Muscle of leg (tissue), 16 donors: ENCODE measurements at places on chromosomes 16 and 17.

DNA sequence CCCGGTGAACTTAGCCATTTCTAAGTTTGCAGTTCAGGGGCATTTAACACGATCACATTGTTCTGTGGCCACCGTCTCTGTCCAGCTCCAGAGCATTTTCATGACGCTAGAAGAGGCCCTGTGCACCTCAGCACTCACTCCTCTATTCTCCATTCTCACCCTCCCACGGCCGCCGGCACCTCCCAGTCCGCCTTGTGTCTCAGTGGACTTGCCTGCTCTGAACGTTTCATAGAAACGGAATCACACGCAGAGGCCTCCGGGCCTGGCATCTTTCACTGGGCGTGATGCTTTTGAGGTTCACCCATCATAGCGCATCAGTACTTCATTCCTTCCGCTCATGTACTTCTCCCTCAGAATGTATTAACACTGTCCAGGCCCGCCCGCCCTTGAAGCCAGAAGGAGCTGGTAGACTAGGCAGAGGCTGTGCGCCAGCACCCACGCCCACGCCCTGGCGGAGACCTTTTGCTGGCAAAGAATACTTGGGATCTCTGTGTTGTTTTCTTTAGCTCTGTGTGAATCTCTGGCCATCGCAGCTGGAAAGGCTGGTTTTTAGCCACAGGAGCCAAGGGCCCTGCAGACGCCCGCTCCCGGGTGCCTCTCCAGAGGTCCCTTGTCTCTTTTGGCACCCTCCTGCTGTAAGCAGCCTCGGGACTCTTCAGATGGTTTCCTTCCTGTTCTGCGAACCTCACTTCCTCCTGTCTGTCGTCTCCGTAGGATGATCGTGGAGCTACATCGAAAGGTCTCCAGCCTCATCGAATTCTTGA, 23.4 kb upstream of the JPT2 start:
- H3K27me3 ChIP-seq, result no peaks in the 10 kb centered on the region
- no peak overlapping the region for H3K27ac ChIP-seq
- no peak for DNase-seq
- no peak overlapping the region for H3K4me3 ChIP-seq
- no peaks in the 10 kb centered on the region for H3K4me1 ChIP-seq

DNA sequence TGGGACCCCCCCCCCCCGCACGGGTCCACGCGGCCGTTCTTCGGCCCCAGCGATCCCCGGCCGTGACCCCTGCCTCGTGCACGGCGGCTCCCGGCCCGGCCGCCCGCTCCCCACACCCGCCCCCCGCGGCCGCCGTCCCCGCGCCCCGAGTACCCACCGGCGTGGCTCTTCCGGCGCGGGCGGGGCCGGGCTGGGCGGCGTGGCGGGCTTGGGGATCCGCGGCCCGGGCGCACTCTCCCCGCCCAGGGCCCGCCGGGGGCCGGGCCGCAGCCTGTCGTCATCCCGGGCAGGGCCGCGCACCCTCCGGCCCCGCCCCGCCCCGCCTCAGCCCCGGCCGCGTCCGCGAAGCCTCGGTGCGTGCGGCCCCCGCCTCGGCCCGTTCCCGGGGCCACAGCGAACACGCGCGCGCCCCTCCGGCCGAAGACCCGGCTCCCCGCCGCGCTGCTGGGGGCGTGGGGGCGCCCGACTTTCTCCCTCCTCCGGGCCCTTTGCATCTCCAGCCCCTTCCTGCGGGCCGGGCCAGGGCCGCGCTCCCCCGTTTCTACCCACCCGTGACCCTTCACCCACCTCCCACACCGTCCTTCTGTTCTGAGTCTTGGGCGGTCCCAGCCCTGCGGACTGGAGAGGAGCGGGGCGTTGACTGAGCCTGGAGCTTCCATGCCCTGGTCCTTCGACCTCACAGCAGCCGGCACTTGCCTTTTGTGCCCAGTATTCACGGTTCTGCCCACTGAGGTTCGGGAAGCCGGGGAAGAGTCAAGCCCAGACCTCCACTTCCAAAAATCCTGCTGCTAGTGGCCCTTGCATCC, 840 bp downstream of the MYO1C start:
- peak; percentile 85 for DNase-seq
- H3K4me1 ChIP-seq, result peaks cover 88% of the 10 kb centered on the region
- peak overlapping the region; percentile 84 for H3K27ac ChIP-seq

GRCh38 chr16:8914098-8914497, 31.9 kb downstream of the LITAFD start:
- no peaks in the 10 kb centered on the region for H3K4me1 ChIP-seq
- H3K27ac ChIP-seq, result no peak overlapping the region
- DNase-seq, result no peak
- H3K27me3 ChIP-seq, result no peaks in the 10 kb centered on the region
- peaks cover 61% of the 10 kb centered on the region for H3K36me3 ChIP-seq

GRCh38 chr16:49333259-49333597, 40.4 kb upstream of the C16orf78 start:
- no peak overlapping the region for H3K27ac ChIP-seq
- DNase-seq, result no peak
- no peaks in the 10 kb centered on the region for H3K4me1 ChIP-seq
- H3K27me3 ChIP-seq, result peaks cover 2% of the 10 kb centered on the region
- H3K36me3 ChIP-seq, result no peaks in the 10 kb centered on the region

GRCh38 chr17:78313735-78314648, 45.9 kb downstream of the SOCS3 start:
- no peaks in the 10 kb centered on the region for H3K36me3 ChIP-seq
- peaks cover 4% of the 10 kb centered on the region for H3K27me3 ChIP-seq
- DNase-seq, result peak; percentile 83
- H3K27ac ChIP-seq, result peak overlapping the region; percentile 56

DNA sequence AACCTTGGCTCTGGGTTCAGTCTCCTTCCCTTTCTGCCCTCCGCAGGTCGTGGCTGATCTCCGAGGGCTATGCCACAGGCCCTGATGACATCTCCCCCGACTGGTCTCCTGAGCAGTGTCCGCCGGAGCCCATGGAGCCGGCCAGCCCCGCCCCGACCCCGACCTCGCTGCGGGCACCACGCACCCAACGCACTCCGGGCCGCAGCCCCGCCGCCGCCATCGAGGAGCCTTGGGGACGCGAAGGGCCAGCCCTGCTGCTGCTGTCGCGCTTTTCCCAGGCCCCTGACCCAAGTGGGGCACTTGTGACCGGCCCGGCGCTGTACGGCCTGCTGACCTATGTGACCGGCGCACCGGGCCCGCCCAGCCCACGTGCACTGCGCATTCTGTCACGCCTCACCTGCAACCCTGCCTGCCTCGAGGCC, 5.1 kb downstream of the ARMC5 start:
- H3K36me3 ChIP-seq, result peaks cover 49% of the 10 kb centered on the region
- no peaks in the 10 kb centered on the region for H3K27me3 ChIP-seq
- H3K4me1 ChIP-seq, result peaks cover 13% of the 10 kb centered on the region
